ENCODE measurements at places on chromosomes 1 and 21.

- DNase-seq: no peak
These were observed 9.6 kb downstream of the CLDN14 start for GRCh38 chr21:36470294-36470693.

- DNase-seq: no peak
These were observed 136.2 kb downstream of the RHOU start for GRCh38 chr1:228871314-228872061.

DNA sequence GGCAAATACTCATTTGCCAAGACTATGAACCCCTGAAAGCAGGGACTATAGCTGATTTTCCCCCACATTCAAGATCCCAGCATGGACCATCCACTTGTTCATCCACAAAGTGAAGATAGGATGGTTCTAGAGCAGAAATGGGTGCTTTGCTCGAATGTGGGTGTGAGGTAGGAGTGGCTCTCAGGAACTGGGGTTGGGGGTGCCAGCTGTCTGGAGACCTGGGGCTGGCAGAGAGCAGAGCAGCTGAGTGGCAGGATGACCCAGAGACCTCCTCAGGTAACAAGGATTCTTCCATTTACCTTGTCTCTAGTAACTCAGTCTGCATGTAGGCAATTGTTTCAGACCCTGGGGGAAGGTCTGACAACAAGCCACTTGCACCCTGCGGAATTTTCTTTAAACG, 6.0 kb downstream of the S100A9 start:
- no peak for DNase-seq

- no peak for DNase-seq
These were observed 53.8 kb upstream of the TARDBP start for GRCh38 chr1:10958614-10959013.

DNA sequence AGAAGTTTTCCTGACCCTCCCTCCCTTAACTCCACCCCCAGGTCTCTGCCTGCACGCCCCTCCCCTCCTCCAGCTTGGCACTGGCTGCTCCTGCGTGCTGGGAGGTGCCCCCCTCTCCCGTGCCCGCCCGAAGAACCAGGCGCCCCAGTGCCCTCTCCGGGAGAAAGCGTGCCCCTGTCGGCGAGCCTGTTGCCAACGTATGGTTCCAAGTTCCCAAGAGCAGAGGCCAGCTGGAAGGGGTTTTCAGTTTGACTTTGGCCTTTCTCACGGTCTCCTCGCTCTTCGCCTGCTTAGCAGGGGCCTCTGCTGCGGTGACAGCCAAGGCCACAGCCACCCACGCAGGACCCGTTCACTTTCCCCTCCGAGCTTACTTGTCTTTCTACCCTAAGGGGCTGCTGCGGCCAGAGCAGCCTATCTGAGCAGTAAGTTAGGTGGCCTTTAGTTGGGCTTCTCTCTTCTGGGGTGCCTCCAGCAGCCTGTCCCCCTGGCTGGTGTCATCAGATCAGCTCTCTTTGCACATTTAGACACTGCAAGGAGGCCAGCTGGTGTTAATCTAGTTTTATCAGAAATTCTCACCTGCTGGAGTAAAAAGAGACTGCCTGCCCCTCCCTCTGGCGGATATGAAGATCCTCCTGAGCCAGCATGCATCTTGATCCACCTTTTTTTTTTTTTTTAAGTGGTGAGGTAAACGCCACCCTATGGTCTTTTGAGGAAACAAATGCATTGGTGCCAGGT, 1.5 kb downstream of the STUM start:
- DNase-seq: no peak

DNA sequence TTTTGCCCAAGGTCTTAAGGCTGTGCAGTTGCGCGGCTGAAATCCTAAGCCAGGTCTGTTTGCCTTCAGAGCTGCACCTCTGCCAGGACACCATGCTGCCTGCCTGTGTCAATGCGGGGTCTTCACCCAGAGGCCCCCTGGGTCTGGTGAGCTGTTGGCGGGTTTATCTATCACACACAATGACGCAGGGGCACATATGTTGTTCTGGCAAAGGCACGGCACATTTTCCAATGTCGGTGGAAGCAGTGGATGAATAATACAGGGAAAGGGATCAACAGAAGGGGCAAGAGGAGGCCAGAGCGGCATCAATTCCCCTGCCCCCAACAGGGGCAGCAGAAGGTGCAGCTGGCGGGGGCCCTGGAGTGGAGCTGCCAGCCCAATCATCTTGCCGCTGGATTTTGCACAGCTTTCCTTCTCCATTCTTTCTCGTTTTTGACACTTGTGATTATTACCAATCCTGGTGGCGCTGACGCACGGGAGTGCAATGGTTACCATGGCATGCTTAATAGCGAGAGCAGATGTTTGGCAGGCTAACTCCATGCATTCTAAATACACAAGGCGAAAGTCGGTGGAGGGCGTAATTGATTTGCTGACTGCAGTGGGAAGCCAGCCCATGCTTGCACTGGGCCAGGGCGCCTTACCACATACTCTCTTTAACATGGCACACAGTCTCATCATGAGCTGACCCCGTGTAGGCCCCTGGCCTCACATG, 45.8 kb upstream of the CYP2J2 start:
- no peak for DNase-seq

GRCh38 chr1:30290581-30290980, 432.8 kb downstream of the MATN1 start:
- DNase-seq: no peak

GRCh38 chr1:180571060-180571831, 12.5 kb downstream of the OVAAL start:
- no peak for DNase-seq

DNA sequence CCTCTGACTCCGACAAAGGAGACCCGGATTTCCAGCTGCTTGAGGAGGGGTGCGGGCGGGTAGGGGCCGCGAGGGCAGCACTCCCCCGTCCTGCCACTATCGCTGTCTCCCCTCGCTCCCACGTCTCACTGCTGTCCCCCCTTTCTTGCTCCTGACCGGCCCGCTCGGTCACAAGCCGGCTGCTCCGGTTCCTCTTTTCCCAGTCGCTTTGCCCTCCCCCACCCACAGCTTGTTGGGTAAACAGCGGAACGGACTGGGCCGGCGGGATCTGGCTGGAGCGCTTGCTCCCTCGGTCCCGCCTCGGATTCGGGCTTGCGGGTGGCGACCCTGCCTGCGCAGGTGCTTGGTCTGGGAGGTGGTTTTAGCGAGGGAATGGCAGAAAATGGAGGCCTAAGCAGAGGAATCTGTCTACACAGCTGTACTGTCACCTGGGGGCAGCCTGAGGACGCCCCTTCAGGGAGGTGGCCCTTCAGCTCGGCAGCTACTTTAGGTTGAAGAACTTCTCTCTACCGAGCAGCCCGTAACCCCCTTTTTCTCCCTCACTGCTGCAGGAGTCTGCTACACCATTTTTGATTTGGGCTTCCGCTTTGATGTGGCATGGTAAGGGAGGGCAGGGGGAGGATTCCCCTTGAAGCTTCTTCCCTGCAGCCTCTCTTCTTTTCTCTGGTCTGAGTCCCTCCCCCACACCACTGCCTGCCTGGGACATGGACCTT, 645 bp downstream of the ATP6V0B start:
- peak; percentile 10 for DNase-seq

DNA sequence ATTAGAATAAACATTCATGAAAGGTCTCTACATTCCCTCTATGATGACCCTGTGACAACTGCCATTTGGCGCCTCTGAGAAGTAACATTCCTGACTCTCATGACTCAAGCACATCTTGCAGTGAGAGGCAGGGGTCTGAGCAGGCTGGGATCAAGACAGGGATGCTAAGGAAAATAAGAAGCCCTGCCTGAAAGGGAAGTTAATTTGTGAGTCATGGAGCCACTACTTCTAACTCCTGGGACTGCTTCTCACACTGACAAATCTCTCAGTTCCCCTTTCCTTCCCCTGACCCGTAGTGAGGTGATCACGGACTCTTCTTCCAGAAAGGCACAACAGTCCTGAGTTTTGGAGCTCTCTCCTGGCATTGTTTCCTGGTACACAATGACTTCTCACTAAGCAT, 231.9 kb downstream of the TNR start:
- DNase-seq: no peak

GRCh38 chr1:26110731-26111529, 694 bp upstream of the PDIK1L start:
- peak; percentile 61 for DNase-seq

- DNase-seq: no peak
These were observed 1.6 kb downstream of the CA14 start for GRCh38 chr1:150259217-150259616.

DNA sequence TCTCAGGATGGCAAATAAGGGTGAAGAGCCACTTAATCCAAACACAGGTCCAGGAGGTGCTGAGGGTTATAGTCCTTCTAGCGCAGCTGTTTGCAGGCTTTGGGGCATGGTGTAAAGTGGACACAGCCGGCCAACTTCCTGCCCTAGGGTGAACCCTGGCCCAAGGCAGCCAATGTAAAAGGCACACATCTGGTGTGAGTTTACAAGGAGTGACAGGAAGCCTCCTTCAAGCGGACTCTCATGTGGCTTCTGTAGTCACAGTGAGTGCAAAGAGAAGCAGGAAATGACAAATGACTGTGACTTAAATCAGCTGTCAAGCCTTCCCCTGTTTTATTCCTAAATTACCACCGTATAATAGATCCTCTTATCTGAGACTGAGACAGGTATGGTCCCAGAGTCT, 213.0 kb downstream of the CRB1 start:
- DNase-seq: no peak

- no peak for DNase-seq
These were observed 11.0 kb upstream of the TNFRSF8 start for GRCh38 chr1:12052008-12052573.

DNA sequence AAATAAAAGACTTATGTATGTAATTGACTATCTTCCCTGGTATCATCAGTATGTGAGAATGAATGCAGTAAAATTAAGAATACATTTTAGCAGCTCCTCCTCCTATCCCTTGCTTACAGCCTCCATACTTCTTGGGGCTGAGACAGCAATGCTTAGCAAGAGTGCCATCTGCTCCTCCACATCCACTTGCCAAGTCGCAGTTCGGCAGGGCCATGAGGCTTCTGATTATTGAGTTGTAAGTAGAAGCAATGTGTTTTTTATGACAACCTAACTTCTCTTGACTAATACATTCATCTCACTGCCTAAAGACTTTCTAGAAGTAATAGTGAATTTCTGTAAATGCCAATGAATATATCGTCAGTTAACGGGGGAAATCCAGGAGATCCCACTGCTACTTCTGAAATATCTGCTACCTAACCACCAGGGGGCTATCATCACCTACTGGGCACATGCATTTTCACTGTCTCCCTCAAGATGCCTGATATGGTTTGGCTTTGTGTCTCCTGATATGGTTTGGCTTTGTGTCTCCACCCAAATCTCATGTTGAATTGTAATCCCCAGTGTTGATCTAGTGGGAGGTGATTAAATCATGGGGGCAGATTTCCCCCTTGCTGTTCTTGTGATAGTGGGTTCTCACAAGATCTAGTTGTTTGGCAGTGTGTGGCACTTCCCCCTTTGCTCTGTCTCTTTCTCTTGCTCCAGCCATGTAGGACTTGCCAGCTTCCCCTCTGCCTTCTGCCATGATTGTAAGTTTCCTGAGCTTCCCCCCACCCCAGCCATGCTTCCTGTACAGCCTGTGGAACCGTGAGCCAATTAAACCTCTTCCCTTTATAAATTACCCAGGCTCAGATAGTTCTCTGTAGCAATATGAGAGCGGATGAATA, 59.6 kb downstream of the EXTL2 start:
- DNase-seq: no peak

DNA sequence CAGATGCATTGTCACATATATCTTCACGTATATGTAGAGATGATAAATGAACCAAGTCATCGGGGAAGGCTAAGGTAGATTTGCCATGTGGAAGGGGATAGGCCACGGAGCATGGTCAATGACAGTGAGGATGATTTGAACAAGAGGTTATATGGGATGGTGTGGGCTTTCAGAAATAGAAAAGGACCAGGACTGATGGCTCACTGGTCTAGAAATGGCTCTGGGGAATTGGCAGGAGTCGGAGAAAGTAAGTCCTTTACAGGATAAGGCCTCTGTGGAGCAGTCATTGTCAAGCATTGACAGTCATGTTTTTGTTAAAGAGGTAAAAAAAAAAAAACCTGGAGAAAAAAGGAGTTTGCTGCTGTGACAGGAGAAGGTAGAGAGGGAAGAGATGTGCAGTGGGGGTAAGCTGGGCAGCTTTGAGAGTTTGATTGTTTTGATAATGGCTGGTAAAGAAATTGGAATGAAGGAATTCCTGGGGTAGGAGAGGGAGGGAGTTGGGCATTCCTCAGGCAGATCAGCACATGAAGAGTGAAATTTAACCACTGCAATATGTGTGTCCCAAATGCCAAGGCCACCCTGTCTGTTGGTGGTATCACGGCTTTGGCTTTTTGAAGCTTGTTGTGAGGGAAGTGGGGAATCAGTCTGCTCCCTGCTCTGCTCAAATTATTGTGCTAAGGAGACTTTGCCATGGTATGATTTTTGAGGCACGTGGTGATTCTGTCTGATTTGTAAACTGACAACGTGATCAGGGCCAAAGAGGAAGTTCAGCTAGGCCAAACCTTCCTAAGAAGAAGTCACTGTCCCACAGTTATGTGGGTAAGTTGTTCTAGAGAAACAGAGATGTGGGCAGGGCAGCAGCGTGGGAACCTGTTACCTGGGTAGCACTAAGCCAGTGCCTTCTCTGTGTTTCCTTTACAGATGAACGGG, 26.0 kb downstream of the MACF1 start:
- DNase-seq: no peak

DNA sequence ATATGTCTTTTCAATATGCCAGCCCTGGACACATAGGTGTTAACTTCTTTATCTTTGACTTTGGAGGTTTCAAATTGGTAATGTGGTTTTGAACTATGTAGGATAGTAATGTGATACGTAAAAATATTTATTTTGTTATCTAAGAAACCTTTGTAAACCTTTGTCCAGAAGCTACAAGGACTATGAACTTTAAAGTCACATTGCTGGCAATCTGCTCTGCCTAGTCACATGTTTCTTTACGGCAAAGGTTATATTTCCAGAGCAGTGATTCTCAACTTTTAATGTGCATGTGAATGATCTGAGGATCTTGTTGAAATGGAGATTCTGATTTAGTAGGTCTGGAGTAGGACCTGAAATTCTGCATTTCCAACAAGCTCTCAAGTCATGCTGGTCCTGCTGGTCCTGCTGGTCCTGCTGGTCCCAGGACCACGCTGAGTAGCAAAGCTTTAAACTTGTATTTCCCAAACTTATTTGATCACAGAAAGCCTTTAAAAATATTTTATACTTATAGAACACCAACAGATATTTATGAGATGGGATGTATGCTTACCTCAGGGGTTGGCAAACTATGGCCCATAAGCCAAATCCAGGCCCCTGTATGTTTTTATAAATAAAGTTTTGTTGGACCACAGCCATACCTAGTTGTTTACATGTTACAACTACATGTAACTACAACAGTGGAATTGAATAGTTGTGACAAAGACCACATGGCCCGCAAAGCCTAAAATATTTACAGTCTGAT, 57.9 kb upstream of the QSOX1 start:
- no peak for DNase-seq

GRCh38 chr1:103496014-103496635, 29.4 kb upstream of the RNPC3 start:
- no peak for DNase-seq
